ENCODE measurements at places on chromosomes 5 and 9.

DNA sequence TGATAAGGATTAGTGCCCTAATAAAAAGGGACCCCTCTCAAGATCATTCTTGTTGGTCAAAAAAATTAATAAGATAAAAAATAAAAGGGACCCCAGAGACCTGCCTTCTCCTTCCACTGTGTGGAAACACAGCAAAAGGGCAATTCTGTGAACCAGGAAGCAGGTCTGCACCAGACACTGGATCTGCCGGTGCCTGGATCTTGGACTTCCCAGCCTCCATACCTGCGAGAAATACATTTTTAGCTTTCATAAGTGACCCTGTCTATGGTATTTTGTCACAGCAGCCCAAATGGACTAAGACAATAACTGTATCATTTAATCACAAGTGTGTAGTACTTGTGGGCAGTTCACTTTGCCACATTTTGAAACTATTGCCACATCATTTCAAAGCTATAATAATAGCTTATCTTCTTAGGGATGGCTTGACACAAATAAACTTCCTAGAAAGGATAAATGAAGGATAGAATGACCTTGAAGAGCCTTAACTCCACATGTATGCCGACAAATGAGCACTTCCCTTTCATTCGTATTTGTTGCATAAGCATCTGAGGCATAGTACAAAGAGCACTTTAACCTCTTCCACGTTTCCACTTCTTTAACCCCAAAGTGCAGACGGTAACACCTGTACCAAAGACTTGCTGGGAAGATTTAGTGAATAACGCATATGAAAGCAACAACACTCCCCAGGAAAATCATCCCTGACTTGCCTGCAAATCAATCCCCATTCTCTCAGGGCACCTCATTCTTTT lies 336.5 kb downstream of the RFX3 start:
- DNase-seq: no peak

DNA sequence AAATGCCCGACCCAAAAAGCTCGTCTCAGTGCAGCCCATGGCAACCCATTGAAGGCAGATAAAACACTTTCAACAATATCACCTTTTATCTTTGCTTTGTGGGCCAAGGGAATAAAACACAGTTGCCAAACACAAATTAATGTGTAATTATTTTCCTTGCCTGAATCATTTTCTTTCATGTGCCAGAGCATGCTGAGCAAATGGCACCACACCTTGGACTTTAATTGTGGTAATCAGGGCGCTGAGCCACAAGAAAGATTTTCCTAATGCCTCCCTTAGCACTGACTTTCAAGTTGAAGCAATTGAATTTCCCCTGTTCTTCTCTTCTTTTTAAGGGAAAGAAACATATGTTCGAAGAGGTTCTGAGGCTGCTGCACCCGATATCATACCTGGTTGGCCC lies 297.1 kb upstream of the MSX2 start:
- no peak for DNase-seq

- DNase-seq: no peak
These were observed 243.6 kb downstream of the FANCC start for GRCh38 chr9:95073918-95074317.

GRCh38 chr5:157026789-157027424 lies 32.0 kb downstream of the HAVCR1 start:
- DNase-seq: peak; percentile 20

GRCh38 chr9:98781588-98782383 lies 14.6 kb downstream of the ANKS6 start:
- no peak for DNase-seq

DNA sequence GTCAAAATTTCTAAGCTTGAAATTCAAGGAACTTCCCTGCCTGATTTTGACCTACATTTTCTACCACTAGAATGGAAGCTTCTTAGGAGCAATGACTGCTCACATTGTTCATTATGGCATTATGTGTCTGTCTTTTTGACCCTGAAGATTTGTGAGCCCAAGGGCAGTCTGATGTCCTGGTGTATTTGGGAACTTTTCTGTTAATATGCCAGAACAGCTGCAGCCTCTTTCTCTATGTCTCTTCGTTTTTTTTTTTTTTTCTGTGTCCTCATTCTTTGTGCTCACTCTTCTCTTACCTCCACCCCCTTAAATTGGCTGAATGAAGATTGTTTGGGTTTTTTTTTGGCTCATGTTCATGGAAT lies 34.8 kb upstream of the TMC1 start:
- DNase-seq: no peak

- no peak for DNase-seq
These were observed 157.0 kb downstream of the GABBR2 start for GRCh38 chr9:98551511-98552286.

DNA sequence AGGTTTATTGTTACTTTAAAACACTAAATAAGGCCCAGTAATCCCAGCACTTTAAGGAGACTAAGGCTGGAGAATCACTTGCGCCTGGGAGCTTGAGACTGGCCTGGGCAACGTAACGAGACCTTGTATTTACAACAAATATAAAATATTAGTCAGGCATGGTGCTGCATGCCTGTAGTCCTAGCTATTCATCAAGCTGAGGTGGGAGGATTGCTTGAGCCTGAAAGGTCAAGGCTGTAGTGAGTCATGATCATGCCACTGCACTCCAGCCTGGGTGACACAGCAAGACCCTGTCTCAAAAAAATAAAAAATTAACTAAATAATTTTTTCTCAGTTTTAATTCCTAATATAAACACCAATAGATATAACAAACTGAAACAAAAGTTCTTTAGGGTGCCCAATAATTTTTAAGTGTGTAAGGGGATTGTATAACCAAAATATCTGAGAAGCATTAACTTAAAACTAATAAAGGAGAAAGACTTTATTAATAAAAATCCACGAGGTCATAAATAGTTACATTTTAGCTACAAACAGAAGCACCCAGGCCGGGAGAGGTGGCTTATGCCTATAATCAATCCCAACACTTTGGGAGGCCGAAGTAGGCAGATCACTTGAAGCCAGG lies 32.7 kb downstream of the FAM13B start:
- DNase-seq: no peak

DNA sequence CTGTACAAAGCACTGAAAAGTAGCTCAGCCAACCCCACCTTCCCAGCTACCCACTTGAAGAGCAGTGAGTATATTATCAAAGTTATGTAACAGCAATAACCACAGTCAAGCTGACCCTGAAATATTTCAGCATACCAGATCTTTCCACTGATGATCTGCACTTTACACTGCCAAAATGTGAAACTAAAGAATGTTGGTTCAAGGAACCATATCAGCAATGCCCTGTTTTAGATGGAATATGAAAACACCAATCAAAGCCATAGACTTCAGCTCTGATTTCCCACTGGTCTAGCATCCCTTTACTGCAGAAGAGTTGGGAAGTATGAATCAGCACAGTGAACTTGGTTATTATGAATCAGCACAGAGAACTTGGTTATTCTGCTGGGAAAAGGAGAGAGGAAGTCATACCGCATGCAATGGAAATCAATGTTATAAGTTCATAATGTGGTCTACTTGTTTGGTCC lies 20.0 kb downstream of the CEMIP2 start:
- no peak for DNase-seq

DNA sequence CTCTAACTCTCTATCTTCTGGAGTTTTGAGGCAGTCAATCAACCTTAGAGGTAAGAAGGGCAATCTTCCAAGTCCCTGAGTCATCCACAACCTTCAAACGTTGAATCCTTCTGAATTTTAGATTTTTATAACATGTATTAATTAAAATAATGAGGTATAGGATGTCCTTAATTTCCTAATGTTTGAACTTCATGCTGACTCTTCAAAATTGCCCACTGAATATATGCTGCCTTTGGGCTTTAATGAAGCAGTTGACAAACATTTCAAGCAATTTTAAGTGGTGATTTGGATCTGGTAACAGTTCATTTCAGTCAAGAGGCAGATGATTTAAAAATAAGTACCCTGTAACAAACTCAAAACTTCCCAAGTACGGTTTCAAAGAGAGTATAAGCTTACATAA lies 26.0 kb downstream of the ERP44 start:
- DNase-seq: no peak
